Cortex of kidney (tissue), 1 donor: ENCODE measurements at places on chromosomes 4 and X.

- no peak for DNase-seq
Measured at GRCh38 chr4:32858361-32858760, 2138.2 kb downstream of the PCDH7 start.

- DNase-seq = no peak
Measured at GRCh38 chr4:174996079-174996478, 77.9 kb downstream of the ADAM29 start.

DNA sequence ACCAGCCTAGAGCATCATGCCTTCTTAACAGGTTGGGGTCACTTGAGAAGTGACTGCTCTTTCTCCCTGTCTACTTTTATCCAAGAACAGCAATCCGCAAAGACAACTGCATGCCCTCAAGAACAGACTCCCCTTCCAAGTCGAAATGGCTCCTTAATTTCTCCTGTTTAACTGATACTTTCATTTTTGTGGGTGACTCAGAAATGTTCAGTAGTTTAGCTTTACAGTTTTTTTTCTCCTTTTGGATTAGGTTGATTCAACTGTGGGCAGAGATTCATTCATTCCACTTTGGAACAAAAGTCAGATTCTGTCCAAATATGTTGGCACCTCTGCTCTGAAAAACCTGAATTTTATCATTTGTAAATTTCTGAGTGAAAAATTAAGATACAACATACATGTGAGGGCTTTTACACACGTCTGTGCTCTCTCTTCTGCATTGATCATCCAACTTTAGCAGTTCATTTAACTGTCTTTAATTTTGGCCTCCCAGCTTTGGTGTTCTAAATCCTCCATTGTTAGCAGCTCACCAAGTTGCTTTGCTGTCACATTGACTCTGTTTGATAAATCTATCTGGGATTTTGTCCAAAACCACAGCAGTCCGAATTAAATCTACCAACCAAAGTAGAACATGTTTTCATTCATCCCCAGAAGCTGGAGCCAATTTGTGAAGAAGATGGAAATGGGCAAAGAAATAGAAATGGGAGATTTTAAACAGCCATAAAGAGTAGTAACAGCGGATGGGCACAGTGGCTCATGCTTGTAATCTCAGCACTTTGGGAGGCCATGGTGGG lies 50.0 kb downstream of the HOPX start:
- DNase-seq = no peak

DNA sequence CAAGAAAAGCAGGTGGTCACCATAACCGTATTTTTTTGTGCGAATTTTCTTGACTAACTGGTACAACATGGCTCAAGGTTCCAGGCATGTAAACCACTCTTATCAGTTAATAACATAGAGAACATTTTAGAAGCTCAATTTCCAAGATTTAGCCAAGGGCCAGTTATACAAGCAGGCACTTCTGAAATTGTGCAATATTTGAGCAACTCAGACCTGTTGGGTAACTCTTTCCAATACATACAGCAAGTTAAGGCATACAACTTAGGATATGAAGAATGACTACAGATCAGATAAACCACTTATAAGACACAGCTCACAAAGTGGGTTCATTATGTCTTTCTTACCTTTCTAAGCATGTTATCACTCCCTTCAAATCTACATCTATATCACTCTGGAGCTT lies 43.9 kb downstream of the ZNF280C start:
- DNase-seq = no peak

GRCh38 chrX:135453381-135453780 lies 31.6 kb downstream of the SMIM10L2A start:
- DNase-seq = no peak

GRCh38 chr4:13900780-13901179 lies 273.3 kb upstream of the BOD1L1 start:
- no peak for DNase-seq

- no peak for DNase-seq
Measured at GRCh38 chrX:134780908-134781307, 122.6 kb upstream of the PLAC1 start.

GRCh38 chr4:111494471-111494870 lies 650.8 kb upstream of the FAM241A start:
- DNase-seq = no peak

DNA sequence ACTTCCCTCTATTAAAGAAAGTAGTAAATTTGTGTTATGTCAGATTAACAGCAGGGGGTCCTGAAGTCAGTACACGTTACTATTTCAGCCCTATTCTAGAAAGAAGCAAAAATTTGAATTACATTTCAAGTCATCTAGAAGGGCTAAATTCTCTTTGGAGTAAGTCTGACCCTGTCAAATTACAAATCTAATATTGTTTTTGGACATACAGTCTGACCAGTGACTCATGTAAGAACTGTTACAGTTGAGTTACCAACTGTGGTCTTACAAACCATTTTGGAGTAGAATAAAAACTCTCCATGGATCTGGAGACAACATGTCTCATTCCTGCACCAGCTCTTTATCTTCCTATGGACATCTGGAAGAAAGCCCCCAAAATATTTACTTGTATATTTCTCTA lies 36.0 kb upstream of the GYPA start:
- DNase-seq = no peak

GRCh38 chrX:23784470-23785331 lies 1.7 kb downstream of the SAT1 start:
- no peak for DNase-seq

DNA sequence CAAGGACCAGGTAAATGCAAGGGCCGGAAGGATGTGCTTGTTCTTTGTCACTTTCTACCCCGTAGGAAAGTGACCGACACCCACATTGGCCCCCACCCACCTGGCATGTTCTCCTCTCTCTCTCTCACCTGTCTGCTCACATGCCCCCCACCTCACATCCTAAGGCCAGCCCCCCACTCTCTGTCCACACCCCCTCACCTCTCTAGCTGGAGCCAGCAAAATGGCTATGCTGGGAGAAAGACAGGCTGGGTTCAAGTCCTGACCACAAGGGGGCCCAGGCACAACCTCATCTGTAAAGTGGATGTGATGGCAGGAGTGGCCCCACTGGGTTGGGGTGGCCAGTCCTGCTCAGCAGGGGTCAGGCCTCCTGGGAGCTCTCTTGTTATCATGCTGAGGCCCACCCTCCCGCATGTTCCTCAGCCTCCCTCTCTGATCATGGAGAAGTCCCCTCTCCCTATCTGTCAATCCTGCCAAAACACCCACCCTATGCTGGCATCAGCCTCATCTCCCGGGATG lies 1.7 kb upstream of the PPP2R2C start:
- no peak for DNase-seq

GRCh38 chrX:140524556-140524955 lies 19.7 kb upstream of the SOX3 start:
- no peak for DNase-seq

DNA sequence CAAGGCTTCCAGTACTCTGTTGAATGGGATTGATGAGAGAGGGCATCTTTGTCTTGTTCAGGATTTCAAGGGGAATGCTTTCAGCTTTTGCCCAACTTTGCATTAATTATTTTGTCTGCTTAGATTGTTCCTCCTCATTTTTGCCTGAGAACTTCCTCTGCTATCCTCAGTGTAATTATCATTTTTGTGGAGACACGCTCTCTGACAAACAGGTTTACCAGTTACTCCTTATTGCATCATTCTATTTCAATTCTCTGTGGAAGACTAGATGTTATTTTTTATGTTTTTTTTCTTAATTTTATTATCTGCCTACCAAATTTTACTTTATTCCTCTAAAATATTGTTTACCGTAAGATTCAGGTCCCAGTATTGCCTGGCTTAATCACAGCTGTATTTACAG lies 349.2 kb downstream of the ADGRL3 start:
- no peak for DNase-seq

- DNase-seq = no peak
Measured at GRCh38 chr4:146506272-146506671, 15.5 kb downstream of the SLC10A7 start.

DNA sequence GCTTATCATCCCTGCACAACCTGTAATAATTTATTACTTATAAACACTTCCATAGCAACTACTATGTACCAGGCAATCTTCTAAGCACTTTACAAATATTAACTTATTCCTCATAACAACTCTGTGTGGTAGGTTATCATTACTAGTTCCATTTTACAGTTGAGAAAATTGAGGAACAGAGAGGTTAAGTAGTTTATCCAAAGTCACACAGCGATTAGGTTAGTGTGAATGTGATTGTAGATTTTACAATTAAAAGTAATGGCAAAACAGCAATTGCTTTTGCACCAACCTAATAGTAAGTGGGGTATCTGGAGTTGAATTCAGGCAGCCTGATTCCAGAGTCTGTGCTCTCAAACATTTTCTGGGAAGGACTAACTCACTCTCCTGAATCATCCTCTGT lies 348.9 kb downstream of the NKX6-1 start:
- no peak for DNase-seq

DNA sequence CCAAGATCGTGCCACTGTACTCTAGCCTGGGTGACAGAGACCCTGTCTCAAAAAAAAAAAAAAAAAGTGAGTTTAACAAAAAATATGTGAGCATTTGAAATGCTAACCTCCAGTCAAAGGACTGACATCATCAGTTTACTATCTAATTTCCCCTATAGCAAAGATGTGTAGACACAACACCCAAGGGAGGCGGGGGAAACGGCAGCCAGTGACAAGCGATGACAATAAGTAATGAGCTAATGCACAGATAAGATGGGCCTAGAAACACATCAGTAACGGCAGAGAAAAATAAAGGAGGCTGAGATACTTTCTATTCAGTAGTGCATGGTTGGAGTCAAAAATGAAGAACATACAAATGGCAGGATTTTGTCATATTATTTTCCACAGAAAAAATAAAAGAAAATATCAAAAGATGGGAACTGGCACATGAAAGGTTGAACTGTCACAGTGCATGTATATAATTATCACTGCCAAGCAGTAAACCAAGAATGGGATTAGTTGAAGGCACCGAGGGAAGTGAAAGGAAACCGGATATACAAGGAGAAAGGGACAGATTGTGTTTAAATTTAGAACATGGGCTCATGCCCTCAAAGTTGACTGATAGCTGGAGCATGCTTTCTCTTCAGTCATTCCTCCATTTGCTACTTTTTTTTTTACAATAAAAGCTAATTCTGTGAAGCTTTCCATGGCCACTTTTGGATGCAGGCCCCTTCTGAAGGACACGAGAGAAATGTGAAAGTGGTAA lies 41.8 kb downstream of the IGFBP7 start:
- DNase-seq = no peak

- no peak for DNase-seq
Measured at GRCh38 chr4:3302786-3303564, 10.2 kb downstream of the RGS12 start.

DNA sequence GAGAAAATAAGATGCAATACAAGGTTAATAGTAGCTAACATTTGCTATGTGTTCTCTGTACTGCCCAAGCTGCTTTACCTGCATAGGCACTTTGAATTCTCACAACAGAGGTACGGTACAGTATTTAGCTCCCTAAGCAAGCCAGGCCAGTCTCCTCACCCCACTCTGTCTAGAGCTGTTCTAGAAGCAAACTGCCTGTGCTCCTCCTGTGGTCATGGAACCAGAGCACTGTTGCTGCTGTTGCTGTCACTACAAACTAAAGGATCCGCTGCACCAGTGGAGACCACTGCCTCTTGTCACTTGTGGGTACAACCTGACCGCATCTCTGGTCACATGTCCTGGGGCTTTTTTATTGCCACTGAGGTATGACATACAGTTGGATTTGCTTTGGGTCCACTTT lies 19.6 kb downstream of the ZNF330 start:
- DNase-seq = no peak

DNA sequence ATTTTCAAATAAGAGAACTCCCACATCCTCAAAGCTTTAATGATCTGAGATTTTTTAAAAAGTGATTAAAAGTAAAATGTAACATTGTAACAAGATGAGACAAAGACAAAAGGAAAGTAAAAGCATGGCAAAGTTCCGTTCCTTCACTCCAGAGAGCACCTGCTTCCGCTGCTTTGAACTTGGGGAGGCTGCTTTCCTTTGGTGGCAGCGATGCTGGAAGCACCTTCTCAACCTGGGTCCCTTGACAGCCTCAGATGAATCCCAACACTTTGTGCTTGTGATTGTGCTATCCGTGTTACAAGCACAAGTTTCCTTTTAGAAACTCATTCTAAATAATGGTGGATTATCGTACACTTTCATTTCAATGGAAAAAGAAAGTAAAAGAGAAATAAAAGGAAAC lies 59.7 kb downstream of the HADH start:
- DNase-seq = no peak

DNA sequence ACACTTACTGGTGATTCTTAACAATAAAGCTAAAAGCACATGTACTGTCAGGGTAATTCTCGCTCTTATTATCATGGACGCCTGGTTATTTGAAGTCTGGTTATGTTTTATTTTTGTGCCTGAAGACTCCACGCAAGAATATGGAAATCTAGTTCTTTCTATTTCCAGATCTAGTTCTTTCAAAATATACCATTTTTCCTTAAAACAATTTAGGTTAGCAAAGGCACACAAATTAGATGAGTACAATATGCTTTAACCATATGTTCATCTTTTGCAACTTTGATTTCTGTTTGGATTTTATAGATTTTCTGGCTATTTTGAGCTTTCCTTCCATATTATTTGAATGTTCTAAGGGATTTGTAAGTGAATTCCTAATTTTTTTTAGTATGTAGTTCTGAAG lies 1783.1 kb downstream of the PCDH7 start:
- DNase-seq = no peak

DNA sequence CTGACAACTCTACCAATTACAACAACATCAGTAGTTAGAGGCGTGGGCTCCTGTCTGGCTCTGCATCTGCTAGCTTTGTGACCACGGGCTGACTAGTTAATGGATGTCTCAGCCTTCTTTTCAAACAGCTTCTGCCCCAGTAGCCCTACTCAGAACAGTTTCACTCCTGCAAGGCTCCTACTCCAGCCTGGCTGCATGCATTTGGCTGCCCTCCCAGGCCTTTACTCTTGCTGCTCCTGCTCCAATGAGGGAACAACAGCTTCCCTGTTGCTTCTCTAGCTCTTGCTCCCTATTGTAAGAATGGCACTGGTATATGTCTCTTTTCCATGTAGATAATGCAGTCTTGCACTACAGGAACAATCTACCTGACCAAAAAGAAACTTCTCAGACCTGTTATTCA lies 93.3 kb downstream of the TTC29 start:
- DNase-seq = no peak

GRCh38 chr4:169098969-169099690 lies 89.1 kb upstream of the CBR4 start:
- no peak for DNase-seq

DNA sequence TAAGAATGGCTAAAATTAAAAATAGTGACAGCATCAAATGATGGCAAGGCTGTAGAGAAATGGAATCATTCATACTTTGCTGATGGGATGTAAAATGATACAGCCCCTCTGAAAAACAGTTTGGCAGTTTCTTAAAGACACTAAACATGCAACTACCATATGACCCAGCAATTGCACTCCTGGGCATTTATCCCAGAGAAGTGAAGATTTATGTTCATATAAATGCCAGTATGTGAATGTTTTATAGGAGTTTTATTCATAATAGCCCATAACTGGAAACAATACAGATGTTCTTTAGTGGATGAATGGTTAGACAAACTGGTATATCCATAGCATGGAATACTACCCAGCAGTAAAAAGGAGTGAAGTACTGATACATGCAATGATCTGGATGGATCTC lies 43.3 kb downstream of the REPS2 start:
- no peak for DNase-seq
